ENCODE measurements at places on chromosomes 5 and 9.

- DNase-seq = peak; percentile 26
Measured at GRCh38 chr9:37187713-37188439, 67.5 kb downstream of the ZCCHC7 start.

DNA sequence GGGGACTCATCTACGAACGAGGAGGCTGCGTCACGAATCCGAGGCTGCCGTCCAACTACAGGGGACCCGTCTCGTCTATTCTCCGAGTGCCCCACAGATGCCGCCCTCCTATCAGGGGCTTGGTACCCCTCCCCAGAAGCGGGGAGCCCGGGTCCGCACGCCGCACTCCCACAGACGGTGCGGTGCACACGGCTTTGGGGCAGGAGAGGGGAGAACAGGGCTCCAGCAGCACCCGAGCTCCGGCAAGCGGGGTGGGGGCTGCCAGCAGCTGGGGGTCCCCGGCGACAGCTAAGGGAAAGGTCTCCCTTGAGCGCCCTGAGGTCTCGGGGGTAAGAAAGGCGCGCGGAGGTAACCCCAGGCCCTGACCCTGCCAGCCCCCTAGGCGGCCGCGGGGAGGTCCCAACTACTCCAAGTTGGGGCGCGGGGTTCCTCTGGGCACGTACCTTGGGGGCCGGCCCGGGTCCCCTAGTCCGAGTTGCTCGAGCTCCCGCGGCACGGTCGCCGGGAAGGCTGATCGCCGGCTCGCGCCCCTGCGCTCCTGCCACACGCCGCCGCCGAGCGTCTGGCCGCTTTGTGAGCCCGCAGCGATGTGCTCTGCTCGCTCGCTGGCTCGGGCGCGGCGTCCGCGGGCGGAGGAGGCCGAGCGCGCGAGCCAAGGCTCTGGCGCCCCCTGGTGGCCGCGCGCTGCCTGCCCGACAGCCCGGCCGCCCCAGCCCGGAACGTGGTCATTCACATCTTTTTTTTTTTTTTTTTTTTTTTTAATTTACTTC is at the start of gene SPOCK1:
SPOCK1 (minus strand) TSS at position 591 of the 770 bp plus-strand sequence.
- DNase-seq = no peak

DNA sequence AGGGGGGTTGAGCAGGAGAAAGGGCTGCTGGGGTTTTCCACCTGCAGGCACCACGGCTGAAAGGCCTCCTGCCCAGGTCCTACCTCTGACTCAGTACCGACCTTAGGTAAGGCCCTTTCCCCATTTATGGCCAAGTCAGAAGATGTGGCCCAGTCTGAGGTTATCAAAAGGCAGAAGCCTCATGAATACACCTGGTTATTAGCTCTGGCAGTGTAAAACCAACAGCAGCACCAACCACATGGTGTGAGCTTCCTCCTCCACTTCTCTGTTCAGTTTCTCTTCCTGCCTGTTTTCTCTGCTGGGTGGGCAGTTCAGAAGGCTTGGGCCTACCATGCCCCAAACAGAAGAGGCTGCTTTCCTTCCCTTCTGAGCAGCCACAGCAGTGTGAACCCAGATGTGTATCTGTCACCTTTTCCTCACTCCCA is 86.9 kb downstream of the UGCG start:
- no peak for DNase-seq

- no peak for DNase-seq
Measured at GRCh38 chr5:24566933-24567332, 77.8 kb downstream of the CDH10 start.

DNA sequence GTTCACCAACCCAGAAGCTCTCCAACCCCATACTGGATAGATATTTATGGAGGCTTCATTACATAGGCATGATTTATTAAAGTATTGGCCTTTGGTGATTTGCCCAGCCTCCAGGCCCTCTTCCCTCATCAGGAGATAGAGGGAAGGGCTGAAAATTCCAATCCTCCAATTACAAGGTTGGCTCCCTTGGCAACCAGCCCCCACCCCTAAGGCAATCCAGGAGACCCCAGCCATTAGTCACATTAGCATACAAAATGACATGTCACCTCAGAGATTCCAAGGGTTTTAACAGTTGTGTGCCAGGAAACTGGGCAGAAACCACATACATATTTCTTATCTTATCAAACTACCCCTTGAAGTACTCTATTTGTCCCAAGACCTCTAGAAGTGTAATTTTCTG is 210.0 kb downstream of the HINT1 start:
- no peak for DNase-seq

- no peak for DNase-seq
Measured at GRCh38 chr5:141486091-141486490, 1.3 kb downstream of the PCDHGC4 start.

DNA sequence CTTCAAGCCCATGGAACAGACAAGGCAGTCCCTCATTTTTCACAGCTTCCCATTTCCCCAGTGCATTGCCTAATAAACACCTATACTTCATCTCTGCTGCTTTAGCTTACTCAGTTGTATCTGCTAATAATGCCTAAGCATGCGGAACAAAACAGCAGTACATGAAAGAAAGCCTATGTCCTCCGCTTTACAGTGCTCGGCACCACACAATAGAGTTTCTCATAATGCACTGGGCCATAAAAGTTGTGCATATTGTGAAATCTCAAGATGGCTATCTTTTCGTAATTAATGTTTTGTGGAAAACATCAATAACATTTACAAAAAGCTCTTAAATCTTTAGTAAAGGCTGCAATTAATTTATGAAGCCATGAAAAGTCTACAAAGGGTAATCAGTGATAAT is 69.3 kb downstream of the DENND1A start:
- no peak for DNase-seq

Data from smooth muscle cell of the brain vasculature (primary cell).